ENCODE measurements at places on chromosomes 5 and 9. TPM values are rescaled to one million over a fixed set of nuclear protein-coding genes. Genes with fewer than 3 reads are reported as not detected.

GRCh38 chr5:64147849-64148441 is 17.7 kb upstream of the RNF180 start:
- no peak for DNase-seq

GRCh38 chr9:133971121-133971951 is 20.8 kb downstream of the VAV2 start:
- DNase-seq = no peak

DNA sequence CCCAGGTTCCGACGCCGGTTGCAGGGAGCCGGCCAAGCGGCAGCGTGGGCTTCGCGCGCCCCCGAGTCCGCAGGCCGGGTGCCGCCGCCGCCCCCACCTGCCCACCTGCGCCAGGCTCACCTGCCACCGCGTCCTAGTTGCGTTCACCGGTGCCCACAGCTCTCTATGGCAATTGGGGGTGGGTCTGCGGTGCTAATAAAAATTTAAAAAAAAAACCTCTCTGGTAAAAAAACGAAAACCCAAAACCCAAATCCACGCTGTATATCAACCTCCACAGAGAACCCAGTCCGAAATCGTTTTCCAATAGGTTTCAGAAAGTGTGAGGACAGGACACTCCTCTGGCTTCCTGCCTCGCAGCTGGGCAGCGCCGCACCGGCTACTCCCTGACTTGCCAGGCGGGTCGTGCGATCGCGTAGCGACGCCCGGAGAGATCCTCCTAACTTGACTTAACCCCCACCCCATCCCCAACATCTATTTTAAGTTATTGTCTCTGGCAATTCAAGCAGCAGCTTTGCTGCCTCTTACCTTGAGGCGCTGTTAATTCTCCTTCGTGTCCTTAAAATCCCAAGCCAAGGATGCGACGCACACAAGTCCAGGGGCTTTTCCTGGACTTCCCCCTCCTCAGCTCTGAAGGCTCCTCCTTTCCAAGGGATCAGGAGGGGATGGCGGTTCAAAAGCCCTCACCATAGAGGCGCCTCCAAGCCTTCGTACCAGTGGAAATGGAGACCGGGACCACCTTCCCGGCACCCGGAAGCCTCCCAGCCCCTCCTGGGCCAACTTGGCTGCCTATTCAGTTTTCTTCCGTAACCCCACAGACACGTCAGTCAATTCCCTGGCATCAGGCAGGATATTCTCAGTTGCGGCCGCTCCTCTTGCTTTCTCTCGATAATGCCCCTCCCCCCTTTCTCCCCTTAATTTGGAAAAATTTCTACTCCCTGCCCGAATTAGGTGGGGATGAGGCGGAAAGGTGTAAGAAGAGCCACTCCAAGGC is 1639.4 kb upstream of the C9orf72 start:
- no peak for DNase-seq

INSL4 gene
- not detected for total RNA-seq

PRDM9 gene
- not detected for total RNA-seq
